ENCODE measurements at places on chromosomes 7 and 10.

GRCh38 chr10:69317175-69317604 is 38.9 kb downstream of the HK1 start:
- DNase-seq, result no peak

- no peak for DNase-seq
These were observed 32.1 kb upstream of the GNA12 start for GRCh38 chr7:2876031-2876731.

DNA sequence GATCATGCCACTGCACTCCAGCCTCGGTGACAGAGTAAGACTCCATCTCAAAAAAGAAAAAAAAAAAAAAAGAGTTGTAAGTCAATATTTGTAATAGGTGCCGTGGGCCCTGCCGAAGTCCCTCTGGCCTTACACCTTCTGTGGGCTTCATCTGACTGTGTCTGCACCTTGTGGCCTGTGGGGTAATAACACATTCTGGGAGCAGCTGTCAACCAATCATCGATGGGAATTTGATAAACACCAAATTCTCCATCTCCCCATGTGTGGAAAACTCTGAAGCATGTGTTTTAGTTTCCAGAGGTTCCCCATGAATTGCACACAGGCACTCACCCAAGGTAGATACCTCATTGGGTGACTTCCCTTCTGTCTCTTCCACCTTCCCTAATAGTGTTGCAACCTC is 10.8 kb downstream of the ZNF394 start:
- no peak for DNase-seq

DNA sequence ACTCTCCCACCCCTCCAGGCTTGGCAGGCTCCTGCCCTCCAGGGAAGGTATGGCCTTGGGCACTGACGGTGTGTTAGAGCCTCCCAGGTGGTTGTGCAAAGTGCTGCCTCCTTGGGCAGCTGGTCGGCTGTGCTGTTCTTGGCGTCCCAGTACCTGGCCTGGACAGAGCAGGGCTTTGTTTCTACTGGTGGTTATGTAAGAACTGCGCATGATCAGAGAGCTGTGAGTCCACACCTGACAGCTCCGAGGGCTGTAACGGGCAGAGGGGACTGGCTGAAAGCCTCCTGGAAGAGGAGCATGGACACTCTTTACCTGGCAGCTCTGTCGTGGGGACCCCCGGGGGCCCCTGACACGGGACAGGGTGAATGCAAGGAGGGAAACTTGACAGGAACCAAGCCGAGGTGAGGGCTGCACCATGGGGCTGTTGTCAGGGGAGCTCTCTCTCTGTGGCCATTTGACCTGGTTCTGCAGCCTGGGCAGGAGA is 3.1 kb upstream of the SFRP5 start:
- no peak for DNase-seq

DNA sequence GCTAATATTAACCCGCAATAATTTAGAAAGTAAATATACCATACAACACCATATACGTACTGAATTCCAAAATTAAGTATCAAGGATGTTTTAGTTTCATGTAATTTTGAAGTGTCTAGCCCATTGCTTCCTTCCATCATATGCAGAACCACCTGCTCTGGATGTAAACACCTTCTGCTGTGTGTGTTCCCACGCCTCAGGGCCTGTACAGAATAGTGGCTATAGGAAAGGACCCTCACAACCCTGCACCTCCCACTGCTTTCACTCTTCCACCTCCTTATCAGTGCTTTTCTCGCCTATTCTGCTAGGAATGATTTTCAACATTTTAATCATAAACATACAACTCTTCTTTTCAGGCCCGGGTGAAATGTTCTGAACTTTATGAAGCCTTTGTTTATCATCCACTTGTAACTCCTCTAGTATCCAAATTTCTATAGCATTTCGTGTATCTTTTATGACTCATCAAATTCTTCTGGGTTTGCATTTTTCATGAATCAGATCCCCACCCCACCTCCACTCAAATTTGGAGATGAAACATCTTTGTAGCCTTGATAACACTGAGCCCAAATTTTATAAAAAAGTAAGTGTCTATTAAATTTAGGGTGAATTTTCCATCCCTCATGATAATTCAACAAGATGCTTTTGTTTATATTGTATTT is 1106.8 kb upstream of the C7orf33 start:
- no peak for DNase-seq

- no peak for DNase-seq
These were observed 6.5 kb downstream of the ATP5F1C start for GRCh38 chr10:7794251-7795026.

- DNase-seq, result no peak
These were observed 584.4 kb downstream of the INHBA start for GRCh38 chr7:41118486-41118885.

- no peak for DNase-seq
These were observed 17.0 kb upstream of the NODAL start for GRCh38 chr10:70458329-70459060.

GRCh38 chr7:110685899-110686298 is 405.0 kb upstream of the LRRN3 start:
- DNase-seq, result no peak

GRCh38 chr7:2729031-2729892 is 41.3 kb downstream of the AMZ1 start:
- DNase-seq, result no peak

- DNase-seq, result no peak
These were observed 233.3 kb downstream of the SLC25A13 start for GRCh38 chr7:96088579-96088978.

- no peak for DNase-seq
These were observed 385.6 kb downstream of the DNAJB6 start for GRCh38 chr7:157722137-157723060.

- DNase-seq, result no peak
These were observed 36.2 kb downstream of the KAT6B start for GRCh38 chr10:74862625-74863024.

DNA sequence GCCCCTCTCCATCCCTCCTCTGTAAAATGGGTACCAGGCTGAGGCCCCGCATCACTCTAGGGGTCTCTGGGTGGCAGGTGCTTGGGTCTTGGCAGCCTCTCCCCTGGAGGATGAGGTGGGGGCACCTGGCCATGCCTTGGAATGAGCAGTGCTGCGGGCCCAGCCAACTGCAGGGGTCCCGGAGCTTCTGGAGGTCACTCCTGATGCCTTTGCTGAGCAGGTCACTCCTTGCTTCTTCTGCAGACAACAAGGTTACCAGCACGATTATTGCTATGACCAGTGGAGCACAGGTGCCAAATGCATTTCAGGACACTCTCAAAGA is 22.4 kb upstream of the ZNF488 start:
- DNase-seq, result no peak

GRCh38 chr10:3879073-3879472 is 94.1 kb upstream of the KLF6 start:
- no peak for DNase-seq

- no peak for DNase-seq
These were observed 153.6 kb downstream of the DYNC1I1 start for GRCh38 chr7:95925971-95926370.

GRCh38 chr10:121064491-121064890 is 213.3 kb downstream of the WDR11 start:
- no peak for DNase-seq

DNA sequence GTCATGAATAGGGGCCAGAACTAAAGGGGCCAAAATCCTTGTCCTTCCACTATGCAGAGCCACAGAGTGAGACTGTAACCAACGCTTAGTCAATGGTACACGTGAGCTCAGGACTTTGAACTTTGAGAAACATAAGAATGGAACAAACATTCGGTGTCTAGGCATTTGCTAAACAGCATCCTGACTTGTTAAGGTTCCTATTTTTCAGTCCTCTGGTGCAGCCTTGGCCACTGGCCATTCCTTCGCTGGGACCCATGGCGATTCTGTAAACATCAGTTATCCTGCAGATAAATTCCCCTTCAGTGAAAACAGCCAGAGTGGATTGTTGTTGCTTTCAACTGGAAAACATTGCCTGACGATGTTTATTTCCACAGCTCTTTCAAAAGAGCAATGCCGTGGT is 266.8 kb downstream of the SORCS1 start:
- DNase-seq, result no peak

- no peak for DNase-seq
These were observed 1080.9 kb upstream of the C7orf33 start for GRCh38 chr7:147509541-147510200.

DNA sequence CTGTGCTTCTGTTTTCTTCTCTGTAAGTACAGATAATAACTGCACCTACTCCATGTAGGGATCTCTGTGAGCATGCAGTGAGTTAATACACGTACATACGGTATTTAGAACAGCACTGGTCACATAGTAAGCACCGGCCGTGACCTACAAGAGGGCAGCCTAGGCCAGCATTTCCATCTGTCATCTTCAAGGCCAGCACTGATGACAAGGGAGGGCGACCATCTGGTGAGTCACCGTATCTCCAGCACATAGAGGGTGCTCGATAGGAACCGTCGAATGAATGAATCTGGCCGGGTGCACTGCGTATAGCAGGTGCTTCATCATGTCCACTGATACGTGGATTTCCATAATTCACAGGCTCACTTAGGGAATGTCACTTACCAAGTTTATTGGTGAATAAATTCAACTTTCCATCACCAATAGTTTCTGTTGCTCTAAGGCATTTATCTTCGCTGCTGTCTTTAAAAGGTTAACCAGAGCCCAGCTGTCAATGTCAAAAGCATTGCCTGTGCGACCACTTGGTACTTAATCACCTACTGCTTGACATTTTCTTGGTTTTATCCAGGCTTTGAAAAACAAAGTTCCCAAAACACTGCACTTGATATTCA is 8.3 kb downstream of the NOD1 start:
- DNase-seq, result no peak

DNA sequence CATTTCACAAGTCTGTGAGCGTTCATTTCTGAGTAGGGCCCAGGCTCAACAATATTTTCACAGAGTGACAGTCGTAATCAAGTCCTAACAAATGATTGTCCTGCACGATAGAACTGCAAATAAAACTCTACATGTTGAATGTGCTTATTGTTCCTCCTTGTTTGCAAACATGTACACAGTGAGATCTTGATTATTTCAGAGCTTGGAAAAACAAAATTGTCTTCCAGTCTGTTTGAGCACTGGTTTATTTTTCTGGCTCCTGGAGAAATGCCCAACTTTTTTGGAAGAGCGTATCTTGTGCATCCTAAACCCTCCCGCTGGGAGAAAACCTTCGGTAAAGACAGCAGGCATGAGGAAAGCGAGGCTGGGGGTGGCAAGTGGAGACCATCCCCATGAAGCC is 91.1 kb downstream of the TEX36 start:
- no peak for DNase-seq

GRCh38 chr7:112069879-112070321 is 136.3 kb downstream of the DOCK4 start:
- DNase-seq, result no peak

GRCh38 chr10:30662814-30663213 is 33.3 kb upstream of the LYZL2 start:
- DNase-seq, result no peak

GRCh38 chr10:77027141-77027540 is 610.5 kb downstream of the KCNMA1 start:
- no peak for DNase-seq

GRCh38 chr10:33489501-33490176 is 155.2 kb upstream of the NRP1 start:
- DNase-seq, result no peak

- DNase-seq, result no peak
These were observed 88.3 kb upstream of the PDGFA start for GRCh38 chr7:607938-608337.

GRCh38 chr7:130277763-130278643 is 11.3 kb downstream of the CPA2 start:
- no peak for DNase-seq

- no peak for DNase-seq
These were observed 307.5 kb upstream of the SHH start for GRCh38 chr7:156119771-156120170.

GRCh38 chr10:122531939-122532338 is 28.6 kb upstream of the DMBT1 start:
- DNase-seq, result no peak

- DNase-seq, result no peak
These were observed 123.6 kb downstream of the CLEC2L start for GRCh38 chr7:139647085-139647484.

DNA sequence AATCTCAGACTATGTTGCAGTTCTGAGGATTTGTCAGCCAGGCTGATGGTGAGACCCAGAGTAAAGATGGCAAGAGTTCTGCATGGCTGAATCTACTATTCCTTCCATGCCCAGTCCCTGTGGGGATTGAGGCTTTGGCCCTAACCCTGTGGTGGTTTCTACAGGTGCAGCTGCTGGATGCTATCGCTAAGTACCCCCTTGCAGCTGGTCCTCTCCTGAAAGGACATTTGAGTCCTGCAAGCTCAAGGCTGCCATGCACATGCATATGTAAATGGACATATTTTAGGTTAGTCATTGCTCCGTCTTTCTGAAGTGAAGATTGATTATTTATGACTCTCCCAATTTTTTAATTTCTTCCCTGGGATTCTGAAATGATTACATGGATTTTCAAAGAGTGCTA is 1122.2 kb upstream of the CELF2 start:
- no peak for DNase-seq

GRCh38 chr10:95513008-95513589 is 48.1 kb downstream of the SORBS1 start:
- no peak for DNase-seq

- DNase-seq, result no peak
These were observed 32.4 kb downstream of the TACC2 start for GRCh38 chr10:122021379-122021778.

- no peak for DNase-seq
These were observed 93.7 kb upstream of the PDE1C start for GRCh38 chr7:32163896-32164295.

- no peak for DNase-seq
These were observed 869 bp upstream of the LHFPL3 start for GRCh38 chr7:104327534-104327933.

DNA sequence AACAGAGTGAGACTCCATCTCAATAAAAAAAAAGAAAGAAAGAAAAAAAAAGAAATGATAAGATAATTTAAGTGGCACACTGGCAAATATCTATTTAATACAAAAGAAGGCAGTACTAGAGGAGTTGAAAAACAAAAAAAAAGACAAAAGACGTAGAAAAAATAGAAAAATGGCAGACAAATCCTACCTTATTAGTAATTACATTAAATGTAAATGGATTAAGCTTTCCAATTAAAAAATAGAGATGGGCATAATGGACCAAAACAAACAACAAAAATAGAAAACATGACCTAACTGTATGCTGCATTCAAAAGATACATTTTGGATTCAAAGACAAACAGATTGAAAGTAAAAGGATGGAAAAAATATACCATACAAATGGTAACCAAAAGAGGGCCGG is 5.3 kb upstream of the PARP12 start:
- DNase-seq, result no peak

DNA sequence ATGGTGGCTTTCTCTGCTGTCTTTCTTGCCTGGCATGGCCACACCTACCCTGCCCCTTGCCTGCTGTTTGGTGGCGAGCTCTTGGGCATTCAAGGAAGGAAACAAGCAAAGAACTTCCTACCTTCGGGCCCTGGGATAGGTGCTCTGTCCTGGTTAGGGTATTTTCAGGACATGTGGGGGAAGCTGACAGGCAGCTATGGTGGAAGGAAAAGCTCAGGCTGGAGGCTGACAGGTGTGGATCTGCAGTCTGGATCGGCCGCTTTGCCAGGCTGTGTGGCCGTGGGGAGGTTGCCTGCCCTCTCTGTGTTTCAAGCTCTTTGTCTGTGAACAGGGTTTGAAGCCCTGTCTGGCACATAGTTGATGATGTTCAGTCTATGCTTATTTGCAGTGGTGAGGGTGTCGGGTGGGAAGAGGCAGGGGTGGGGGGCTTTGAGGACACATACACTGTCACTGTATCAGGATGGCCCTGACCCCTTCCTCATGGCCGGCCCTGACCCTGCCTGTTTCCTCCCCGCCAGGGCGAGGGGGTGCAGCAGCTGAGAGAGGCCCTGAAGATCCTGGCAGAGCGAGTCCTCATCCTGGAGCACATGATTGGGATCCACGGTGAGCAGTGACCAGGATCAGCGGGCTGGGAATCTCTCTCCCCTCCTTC is 73.7 kb downstream of the MYL10 start:
- DNase-seq, result no peak
